ENCODE measurements at places on chromosomes 5 and 9.
A peak's percentile ranks its signal among the peaks of the same experiment; 100 is the strongest.

DNA sequence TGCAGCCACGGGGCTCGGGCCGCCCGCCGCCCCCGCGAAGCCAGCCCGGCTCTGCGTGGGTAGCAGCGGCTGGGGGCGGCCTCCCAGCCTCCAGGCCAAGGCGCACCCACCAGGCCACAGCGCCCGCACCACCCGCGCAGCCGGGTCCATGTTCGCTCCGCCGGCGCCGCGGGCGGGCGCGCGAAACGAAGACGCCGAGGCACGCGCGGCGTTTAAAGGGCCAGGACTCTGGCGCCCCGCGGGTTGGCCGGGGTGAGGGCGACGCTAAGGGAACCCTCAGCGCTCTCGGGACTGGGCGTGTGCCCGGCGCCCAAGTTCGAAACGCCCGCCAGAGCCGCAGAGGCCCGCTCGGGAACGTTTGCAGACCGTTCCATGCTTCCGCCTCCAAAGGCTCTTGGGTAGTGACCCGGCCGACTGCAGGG, at the start of gene PTGES2:
Gene PTGES2 (minus strand): TSS at position 162 of the 422 bp plus-strand sequence. CDS start 12 bp downstream, at position 150.
- DNase-seq: peak; percentile 77

DNA sequence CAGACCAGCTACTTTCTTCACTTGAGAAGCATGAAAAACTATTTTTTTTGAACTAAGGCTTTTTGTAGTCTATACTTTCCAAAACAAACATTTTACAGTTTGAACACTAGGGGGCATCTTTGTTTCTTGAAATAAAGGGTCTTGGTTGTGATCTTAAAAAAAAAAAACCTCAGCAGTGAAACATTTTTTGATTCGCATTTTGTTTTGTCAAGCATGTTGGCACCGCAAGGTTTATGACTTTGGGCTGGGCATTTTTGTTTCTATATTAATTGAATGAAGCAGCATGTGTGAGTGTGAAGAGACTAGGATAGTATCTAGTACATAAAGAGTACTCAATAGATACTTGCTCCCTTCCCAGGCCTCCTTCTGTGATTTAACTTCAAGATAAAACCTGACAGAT, 31.6 kb upstream of the ACOT12 start:
- DNase-seq: no peak

GRCh38 chr9:126463426-126463825, 136.8 kb downstream of the MVB12B start:
- DNase-seq: no peak

DNA sequence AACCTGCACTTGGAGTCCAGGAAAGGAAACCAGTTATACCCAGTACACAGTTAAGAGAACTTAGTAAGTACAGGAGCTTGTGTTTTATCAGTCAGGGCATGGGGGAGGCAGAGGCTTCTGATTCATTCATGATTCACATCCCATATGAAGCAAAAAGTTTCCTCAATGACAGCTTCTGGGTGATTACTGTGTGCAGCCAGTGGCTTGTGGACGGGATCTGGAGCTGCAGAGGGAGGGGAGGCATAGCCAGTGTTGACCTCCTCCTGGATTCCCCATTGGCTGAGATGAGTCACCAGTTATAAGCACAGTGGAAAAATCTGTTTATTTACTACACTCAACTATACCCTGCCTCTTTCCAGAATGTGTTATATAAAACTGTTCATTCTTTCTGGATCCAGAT, 17.7 kb downstream of the IL31RA start:
- DNase-seq: peak; percentile 64

DNA sequence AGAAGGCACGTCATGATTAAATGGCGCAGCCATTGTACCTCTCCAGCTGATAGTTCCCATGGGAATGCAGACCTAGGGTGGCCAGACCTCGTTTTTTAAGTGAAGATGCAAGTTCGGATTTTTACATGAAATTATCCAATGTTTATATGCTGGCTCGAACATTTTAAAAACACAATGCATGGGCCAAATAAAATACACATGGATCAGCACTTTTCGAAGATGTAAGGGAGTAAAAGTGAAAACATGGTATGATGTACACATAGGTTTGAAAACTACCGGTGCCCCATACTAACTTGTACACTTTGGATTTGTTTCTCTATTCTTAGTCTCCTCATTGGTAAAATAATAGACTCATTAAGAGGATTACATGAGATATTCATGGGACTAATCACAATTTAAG, 412.5 kb upstream of the CCNG1 start:
- DNase-seq: no peak

DNA sequence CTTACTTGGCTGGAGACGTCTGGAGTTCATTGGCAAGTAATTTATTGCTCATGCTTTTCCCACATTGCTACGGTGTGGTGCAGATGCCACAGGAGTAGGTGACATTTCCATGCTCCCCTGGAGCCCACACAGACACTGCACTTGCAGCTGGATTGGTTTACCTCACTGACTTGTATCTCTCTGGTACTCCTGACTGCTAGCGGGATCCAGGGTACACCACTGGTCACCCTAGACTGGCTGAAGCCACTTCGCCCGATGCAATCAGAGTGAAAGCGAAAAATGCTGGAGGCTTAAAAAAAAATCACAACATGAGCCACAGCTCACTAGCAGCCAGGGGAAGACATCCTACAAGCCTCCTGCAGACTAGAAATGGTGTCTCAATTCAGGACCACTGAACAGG, 32.6 kb upstream of the SLIT3 start:
- DNase-seq: no peak

DNA sequence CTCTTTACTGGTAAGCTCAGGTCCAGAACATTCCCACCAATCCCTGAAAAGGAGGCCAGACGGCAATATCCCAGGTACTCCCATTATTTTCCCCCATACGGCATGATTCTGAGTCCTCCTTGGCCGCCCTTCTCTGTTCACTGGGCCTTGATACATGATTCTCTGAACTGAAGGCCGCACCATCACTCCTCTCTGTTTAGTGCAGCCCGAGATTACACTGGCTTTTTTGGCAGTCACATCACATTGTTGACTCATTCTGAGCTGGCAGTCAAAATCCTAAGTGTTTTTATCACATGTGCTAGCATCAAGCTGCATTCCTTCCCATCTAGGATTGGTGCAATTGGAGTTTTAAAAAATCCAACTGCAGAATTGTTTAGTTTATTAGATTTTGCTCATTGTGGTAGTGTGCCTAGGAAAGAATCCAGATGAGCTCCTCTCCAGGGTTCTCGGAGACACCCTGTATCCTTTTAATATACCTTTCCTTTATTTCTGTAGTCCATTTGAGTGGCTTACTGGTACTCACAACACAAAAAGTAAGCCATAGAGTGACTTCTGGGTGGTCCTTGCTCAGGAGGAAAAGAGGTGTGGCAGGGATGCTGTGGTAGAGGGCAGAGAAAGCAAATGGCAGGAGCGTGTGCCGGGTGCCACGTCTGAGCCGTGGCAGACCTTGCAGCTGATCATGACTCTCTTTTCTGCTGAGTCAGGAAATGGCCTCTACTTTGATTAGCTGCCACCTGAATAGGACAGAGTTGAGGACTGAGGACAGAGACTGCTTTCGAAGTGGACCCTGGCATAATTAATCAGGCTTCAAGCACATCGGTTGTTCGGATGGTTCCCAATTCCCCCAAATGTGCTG, 121.1 kb upstream of the IL12B start:
- DNase-seq: no peak

- no peak for DNase-seq
Measured at GRCh38 chr5:31770132-31770720, 131.3 kb downstream of the PDZD2 start.

- DNase-seq: no peak
Measured at GRCh38 chr5:172854451-172854871, 20.4 kb downstream of the ERGIC1 start.

DNA sequence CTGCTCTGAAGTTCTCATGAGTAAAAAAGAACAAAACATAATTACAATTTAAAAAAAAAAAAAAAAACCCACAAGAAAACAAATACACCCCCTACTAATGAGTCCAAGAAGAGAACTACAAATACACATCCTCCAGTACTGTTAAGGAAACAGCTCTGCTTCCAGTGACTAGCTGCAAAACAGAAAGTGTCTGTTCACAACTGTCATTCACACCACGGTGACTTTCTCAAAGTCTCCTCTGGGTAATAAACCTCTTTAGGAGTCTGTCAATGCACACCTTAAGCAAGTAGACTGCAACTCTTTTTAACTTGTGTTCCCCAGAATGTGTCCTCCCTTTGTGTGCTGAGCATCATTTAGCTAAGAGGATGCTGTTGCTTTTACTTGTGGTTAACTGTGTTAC, 6.2 kb downstream of the REEP5 start:
- DNase-seq: no peak

- DNase-seq: no peak
Measured at GRCh38 chr5:87732875-87733768, 320.4 kb upstream of the CCNH start.

DNA sequence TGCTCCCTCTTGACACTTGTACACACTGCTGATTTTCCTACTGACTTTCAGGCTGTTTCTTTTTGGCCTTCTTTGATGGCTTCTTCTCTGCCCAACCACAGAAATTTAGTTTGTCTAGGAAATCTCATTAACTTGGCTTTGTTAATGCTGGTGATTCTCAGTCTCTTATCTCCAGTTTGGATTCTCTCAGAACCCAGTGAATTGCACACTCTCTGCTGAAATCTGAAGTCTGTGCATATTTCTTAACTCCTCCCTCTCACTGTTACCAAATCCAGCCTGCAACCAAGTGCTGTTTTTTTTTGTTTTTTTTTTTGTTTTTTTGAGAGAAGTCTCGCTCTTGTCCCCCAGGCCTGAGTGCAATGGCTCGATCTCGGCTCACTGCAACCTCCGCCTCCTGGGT, 117.2 kb downstream of the CDC42SE2 start:
- no peak for DNase-seq

DNA sequence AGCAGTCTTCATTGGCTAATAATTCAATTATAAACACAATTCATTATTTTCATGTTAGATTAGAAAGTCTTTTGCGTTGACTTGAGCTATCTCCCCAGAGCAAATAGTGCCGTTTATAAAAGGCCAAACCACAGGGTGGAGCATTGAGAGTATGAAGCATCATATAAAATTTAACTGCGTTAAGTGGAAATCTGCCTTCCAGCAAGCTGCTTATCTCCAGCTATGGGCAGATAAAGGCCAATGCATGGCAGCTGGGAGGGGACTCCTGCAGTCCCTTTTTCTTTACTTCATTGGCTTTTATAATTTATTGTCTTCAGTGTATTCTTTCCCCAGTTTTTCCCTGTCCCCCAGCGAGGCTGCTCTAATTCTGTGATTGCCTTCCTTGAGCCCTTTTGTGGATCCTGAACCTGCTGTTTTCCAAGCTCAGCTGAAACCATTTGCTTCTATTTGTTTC, 113.7 kb downstream of the TMEM232 start:
- no peak for DNase-seq

GRCh38 chr5:6739603-6740002, 26.4 kb downstream of the TENT4A start:
- DNase-seq: no peak

DNA sequence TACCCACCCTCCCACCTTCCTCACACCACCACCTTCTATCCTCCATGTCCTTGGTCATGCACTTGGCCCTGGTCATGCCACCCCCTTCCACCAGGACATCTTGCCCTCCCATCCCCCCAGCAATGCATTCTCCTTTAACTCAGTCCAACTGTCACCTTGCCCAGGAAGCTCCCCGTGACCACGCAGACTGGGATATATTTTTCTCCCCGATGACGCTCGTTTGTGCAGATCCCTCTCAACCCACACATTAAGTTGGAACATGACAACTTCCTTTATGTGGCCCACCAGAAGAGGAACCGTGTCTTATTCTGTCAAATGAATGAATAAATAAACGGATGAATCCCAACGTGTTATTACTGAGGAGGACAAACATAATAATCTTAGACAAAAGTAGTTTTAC, 82.8 kb upstream of the TAS2R1 start:
- DNase-seq: no peak

GRCh38 chr9:34413231-34413852, 36.6 kb upstream of the MYORG start:
- peak; percentile 18 for DNase-seq

DNA sequence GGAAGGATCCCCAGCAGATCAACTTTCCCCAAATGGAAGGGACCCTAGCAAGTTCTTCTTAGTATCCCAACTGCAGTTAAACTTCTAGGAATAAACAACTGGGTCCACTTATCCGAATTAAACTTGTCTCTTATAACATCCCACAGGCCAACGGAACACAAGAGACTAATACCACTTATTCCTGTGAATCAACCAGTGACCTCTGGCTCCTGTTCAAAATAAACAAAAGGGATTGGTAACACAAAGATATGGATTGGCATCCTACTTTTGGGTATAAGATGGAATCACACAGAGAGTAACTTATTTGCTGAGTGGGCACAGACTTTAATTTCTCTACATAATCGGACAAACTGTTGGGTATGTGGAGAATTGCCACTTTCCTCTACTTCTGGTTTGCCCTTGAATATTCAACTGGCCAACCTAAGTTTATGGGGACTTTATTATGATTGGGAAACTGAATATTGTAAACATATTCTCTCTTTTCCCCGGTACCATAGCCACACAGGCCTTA, 12.4 kb upstream of the PAIP1 start:
- DNase-seq: no peak

DNA sequence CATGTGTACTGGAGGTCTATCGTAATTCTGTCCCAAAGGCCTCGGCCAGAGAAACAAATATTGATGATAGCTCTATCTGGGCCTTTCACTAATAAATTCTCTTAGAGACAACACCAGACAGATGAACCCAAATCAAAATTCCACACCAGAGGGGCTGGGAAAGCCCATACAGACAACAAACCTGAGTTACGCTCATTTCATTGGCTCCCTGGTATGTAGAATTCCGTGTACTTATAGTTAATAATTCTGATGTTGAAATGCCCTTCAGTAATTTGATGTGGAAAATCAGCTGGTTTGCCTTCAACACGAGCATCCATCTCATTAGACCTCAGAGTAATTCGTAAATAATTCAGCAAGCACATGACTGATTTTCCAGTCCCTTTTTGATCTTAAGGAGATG, 53.2 kb downstream of the FRMD3 start:
- no peak for DNase-seq

DNA sequence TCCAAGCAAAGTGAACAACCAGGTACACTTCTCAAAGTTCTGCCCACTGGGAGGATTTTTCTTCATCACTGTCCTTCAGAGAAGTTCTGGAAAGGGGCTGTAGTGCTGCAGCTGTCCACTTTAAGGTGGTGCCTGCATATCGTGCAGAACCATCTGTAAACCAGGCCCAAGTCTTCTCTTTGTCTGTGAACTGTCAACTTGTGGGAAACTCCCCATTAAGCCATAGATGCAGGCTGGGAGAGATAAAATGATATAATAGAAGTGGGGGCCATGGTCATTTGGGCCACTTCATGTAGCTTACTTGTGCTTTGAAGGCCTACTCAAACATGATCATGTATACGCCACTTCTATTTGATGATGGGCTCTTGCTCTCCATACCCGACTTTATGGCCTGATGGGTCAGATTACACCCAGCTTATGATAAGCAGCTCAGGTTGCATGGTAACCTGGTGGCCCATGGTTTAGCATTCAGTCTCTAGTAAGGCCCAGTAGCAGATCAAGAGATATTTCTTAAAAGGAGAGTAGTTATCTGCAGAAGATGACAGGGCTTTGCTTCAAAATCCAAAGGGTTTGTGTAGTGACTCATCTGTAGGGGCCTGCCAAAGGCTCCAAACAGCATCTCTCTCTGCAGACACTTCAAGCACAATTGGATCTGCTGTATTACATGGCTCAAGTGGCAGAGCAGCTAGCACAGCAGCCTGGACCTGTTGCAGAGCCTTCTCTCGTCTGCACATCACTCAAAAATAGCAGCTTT, 15.7 kb upstream of the BTF3 start:
- no peak for DNase-seq

Measured in stimulated activated CD4-positive, alpha-beta T cell treated with anti-CD3 and anti-CD28 coated beads, Interleukin-4, amount 100 ng/mL, for 24 hours (primary cell).